ENCODE measurements at places on chromosomes 6 and 20. TPM values are rescaled to one million over a fixed set of nuclear protein-coding genes. Genes with fewer than 3 reads are reported as not detected.
A peak's percentile ranks its signal among the peaks of the same experiment; 100 is the strongest.

GRCh38 chr20:60096166-60096565 is 137.9 kb downstream of the CDH26 start:
- H3K4me1 ChIP-seq: no peaks in the 10 kb centered on the region
- H3K27ac ChIP-seq: no peak overlapping the region
- no peak overlapping the region for H3K4me3 ChIP-seq
- no peak for DNase-seq
- H3K36me3 ChIP-seq: no peaks in the 10 kb centered on the region

Gene BTNL2
- not detected for total RNA-seq

DNA sequence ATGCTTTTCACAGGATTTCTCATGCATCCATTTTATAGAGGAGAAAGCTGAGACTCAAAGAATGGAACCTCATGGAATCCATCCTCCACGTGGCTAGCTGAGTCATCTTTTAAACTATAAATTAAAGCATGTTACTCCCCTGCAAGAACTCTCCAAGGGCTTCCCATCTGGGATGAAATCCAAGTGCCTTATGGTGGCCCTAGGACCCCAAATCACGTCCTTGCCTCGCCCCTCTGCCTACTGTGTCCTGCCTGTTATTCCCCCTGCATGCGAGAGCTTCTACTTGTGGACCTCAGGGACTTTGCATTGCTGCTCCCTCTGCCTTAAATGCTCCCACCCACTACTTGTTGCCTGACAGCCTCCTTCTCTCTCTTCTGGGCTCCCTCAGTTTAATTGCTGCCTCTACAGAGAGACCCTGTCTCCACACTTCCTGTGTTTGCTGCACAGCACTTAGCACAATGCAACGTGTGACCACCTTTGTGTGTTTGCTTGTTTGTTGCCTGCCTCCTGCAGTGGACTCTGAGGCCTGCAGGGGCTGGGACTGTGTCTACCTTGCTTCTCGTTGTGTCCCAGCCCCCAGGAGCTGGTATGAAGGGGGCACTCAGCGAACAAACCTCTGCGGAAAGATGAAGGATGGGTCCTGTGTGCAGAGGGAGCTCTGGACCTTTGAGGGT is 39.4 kb downstream of the TOX2 start:
- no peaks in the 10 kb centered on the region for H3K36me3 ChIP-seq
- H3K27me3 ChIP-seq: no peaks in the 10 kb centered on the region
- H3K27ac ChIP-seq: no peak overlapping the region
- DNase-seq: no peak
- H3K4me3 ChIP-seq: no peak overlapping the region
- no peaks in the 10 kb centered on the region for H3K4me1 ChIP-seq

- DNase-seq: no peak
- no peaks in the 10 kb centered on the region for H3K4me1 ChIP-seq
- H3K4me3 ChIP-seq: no peak overlapping the region
- H3K27ac ChIP-seq: no peak overlapping the region
- H3K36me3 ChIP-seq: no peaks in the 10 kb centered on the region
These were observed 31.8 kb downstream of the SAYSD1 start for GRCh38 chr6:39083231-39083634.

DNA sequence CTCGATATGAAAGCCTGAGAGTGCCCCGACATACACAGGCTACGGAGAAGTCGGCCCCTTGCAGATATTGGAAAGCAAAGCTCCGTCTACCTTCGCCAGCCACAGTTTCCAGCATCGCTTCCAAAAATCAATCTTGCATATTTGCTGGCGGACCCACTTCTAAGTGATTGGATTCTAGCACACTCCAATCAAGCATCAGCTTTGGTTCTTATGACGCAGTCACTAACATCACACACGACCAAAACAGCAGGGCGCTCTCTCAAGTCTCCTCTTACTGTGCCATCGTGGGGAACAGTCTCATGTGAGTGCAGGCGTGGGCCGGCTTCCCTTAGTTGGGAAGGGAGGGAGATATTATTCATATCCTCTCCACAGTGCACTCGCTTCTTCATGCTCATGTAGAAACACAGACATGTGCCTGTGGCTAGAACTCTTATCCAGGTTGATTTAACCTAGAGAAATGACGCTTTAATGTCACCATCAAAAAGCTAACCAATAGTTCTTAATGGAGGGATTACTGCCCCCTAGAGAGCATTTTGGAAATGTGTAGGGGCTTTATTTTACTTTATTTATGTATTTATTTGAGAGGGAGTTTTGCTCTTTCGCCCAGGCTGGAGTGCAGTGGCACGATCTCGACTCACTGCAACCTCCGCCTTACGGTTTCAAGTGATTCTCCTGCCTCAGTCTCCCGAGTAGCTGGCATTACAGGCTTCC is 229.8 kb downstream of the SOD2 start:
- no peak for DNase-seq
- H3K4me3 ChIP-seq: no peak overlapping the region
- no peak overlapping the region for H3K27ac ChIP-seq
- no peaks in the 10 kb centered on the region for H3K4me1 ChIP-seq
- H3K36me3 ChIP-seq: no peaks in the 10 kb centered on the region
- no peaks in the 10 kb centered on the region for H3K27me3 ChIP-seq

DNA sequence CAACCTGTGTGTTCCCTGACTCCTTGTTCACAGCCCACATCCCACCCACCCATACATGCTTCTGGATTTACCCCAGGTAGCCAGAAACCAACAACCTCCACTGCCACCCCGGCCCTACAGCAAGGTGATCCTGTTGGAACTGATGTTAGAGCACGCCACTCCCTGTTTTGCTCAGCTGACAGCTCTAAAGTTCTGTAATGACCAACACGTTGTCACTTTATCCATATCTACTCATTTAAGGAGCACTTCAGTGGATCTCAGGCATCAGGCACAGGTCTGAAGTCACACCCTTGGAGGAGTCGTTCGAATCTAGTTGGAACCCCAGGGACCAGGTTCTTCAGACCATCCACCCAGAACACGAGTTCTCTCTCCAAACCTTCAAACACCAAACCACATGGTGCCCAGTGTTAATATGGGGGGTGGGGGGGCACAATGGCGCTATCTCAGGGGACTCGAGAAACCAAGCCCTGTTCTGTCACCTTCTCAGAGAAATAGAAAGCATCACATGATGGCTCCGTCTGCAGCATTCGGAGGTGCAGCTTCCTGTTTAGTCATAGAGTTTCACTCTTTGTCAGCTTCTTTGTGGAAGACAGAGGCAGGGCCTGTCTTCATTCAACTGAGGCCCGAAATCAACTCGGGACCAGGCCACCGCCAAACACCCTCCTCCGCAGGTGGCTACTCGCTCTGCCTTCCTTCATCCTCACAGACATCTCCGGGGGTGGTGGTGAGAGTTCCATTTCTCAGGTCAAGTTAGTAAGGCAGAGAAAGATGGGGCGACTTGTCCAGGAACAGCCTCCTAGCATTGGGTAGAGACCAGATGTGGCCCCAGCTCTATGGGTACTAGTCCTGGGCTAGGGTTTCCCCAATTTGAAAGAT is 142.2 kb downstream of the NFATC2 start:
- no peaks in the 10 kb centered on the region for H3K4me1 ChIP-seq
- H3K27me3 ChIP-seq: no peaks in the 10 kb centered on the region
- H3K36me3 ChIP-seq: no peaks in the 10 kb centered on the region
- no peak overlapping the region for H3K4me3 ChIP-seq
- peak overlapping the region; percentile 45 for H3K27ac ChIP-seq

Gene ZNF831
- 1.6 TPM for total RNA-seq

Gene PHACTR3
- total RNA-seq: 0.33 TPM

GRCh38 chr20:33971147-33971975 is 22.4 kb upstream of the RALY start:
- no peak for DNase-seq
- H3K27me3 ChIP-seq: no peaks in the 10 kb centered on the region
- no peaks in the 10 kb centered on the region for H3K4me1 ChIP-seq
- no peaks in the 10 kb centered on the region for H3K36me3 ChIP-seq
- H3K27ac ChIP-seq: no peak overlapping the region

GRCh38 chr6:68572525-68572924 is 62.6 kb upstream of the ADGRB3 start:
- no peaks in the 10 kb centered on the region for H3K36me3 ChIP-seq
- H3K27me3 ChIP-seq: no peaks in the 10 kb centered on the region
- no peak overlapping the region for H3K27ac ChIP-seq

DNA sequence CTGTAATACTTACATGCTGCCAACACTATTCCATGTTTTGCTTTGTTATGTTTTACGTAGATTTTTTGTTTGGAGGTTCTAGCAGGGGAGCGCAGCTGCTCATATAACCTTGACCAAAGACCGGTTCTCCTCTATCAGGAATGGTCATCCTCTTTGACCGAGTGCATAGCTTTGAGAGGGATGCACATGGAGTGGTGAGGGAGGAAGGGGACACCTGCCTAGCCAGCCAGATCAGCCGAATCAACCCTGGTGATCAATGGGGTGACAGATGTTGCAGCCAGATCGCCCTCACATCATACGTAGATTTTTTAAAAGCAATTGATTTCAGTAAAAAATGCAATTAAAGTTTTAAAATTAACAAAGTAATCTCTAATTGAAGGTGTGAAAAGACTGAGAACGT is 6.3 kb downstream of the DSTN start:
- no peaks in the 10 kb centered on the region for H3K36me3 ChIP-seq
- no peak overlapping the region for H3K27ac ChIP-seq
- no peak overlapping the region for H3K4me3 ChIP-seq
- no peak for DNase-seq
- H3K4me1 ChIP-seq: peaks cover 28% of the 10 kb centered on the region

DNA sequence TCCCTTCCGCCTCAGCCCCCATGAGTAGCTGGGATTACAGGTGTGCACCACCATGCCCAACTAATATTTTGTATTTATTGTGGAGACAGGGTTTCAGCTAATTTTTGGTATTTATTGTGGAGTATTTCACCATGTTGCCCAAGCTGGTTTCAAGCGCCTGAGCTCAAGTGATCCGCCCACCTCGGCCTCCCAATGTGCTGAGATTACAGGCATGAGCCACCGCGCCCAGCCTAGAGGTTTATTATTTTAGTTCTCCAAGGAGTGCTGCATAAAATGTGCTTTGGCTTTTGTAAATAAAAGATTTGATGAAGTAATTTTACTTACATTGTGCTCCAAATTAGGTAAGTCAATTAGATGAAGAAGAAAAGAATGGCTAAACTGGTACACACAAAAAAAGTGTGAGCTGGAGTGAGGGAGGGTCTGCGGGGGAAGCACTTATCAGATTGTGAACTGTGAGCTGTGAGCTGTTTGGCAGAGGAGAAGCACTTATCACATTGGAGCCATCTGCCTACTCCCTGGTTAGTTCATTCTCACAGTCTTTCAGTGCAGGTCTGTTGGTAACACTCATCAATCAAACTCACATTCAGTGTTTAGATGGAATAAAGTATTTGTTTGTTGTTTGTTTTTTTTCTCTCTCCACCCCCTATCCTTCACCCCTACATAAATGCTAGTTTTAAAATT is 398.0 kb downstream of the EPHA7 start:
- no peaks in the 10 kb centered on the region for H3K27me3 ChIP-seq
- H3K36me3 ChIP-seq: no peaks in the 10 kb centered on the region
- DNase-seq: no peak
- H3K27ac ChIP-seq: no peak overlapping the region

Gene INSM1
- total RNA-seq: not detected

DNA sequence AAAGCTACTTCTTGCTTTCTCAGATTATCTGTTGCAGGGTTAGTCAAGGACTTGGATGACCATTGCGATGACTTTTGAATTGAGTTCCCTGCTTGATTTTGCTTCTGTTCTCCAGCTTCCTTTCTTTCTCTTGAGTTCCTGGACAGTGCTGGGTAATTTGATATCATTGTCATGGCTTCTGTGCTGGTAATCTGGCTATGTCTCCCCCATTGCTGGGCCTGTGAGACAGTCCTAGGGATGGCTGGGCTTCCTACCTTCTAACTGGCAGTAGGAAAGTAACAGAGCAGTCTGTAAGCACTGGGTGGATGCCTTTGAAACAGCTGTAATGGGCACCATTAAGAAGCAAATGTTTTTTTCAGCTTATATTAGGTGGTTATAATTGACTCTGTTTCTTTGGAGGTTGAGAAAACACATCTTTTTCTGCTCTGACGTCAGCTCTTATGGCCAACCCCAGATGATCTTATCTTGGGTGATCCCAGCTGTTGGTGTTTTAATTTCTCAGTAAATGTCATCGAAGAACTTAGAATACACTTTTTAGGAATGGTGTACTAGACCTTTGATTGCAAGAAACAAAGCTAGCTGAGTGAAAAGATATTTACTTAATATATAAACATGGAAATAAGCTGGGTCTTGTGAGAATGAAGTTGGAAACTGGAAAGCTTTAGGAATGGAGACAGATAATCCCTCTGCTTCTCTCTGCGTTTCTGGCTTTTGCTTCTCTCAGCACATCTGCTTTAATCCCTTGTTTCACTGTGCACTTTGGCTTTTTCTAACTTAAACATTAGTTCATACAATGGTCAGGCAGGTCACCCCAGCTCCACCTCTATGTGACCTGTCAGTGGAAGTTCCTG is 195.0 kb upstream of the MAN1A1 start:
- no peaks in the 10 kb centered on the region for H3K27me3 ChIP-seq
- no peak overlapping the region for H3K27ac ChIP-seq
- H3K4me3 ChIP-seq: no peak overlapping the region
- H3K4me1 ChIP-seq: no peaks in the 10 kb centered on the region

DNA sequence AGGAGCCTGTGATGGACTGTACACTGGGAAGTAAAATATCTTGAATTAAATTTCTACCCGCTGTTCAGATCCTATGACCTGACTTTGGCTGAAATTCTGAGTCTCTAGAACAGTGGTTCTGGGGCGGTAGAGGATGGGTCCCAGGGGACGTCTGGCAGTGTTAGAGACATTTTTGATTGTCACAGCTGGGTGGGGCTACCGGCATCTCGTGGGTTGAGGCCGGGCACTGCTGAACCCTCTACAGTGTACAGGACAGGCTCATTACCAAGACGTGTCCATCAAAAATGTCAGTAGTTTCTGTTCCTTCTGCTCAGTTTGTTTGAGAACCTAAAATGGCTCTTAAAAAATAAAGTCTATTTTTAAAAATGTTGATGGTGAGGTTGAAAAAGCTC is 11.5 kb upstream of the RPS6KA2 start:
- no peaks in the 10 kb centered on the region for H3K27me3 ChIP-seq
- H3K27ac ChIP-seq: no peak overlapping the region
- no peaks in the 10 kb centered on the region for H3K4me1 ChIP-seq

Gene ADAM33
- 37.4 TPM for total RNA-seq

DNA sequence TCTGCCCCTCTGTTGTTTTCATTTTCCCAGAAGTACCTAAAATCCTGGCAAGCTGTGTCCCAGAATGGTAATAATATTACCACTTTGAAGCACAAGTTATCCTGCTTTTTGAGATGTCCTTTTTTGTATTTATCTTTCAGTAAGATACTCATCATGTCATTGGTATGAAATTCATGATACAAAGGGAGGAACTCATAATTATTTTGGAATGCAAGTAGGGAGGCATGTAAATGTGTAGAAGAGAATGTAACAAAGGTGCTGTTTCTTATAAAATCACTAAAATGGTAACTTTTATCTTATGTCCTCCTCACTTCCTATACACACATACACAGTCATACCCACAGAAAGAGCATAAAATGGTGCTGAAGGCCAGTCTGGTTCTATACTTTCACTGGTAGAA is 109.9 kb downstream of the CD2AP start:
- H3K27me3 ChIP-seq: no peaks in the 10 kb centered on the region
- no peak for DNase-seq
- no peak overlapping the region for H3K4me3 ChIP-seq

GRCh38 chr20:45552456-45552855 is 5.3 kb upstream of the EPPIN start:
- DNase-seq: no peak
- H3K27me3 ChIP-seq: no peaks in the 10 kb centered on the region
- no peaks in the 10 kb centered on the region for H3K36me3 ChIP-seq
- H3K4me1 ChIP-seq: no peaks in the 10 kb centered on the region

GRCh38 chr6:133553652-133554051 is 312.5 kb downstream of the EYA4 start:
- H3K36me3 ChIP-seq: no peaks in the 10 kb centered on the region
- H3K27me3 ChIP-seq: no peaks in the 10 kb centered on the region
- no peak overlapping the region for H3K27ac ChIP-seq
- H3K4me1 ChIP-seq: no peaks in the 10 kb centered on the region
- DNase-seq: no peak
- H3K4me3 ChIP-seq: no peak overlapping the region
